ENCODE measurements at places on chromosomes 4 and X.
A peak's percentile ranks its signal among the peaks of the same experiment; 100 is the strongest.

- DNase-seq = no peak
Measured at GRCh38 chr4:76562836-76563453, 127.9 kb downstream of the SHROOM3 start.

DNA sequence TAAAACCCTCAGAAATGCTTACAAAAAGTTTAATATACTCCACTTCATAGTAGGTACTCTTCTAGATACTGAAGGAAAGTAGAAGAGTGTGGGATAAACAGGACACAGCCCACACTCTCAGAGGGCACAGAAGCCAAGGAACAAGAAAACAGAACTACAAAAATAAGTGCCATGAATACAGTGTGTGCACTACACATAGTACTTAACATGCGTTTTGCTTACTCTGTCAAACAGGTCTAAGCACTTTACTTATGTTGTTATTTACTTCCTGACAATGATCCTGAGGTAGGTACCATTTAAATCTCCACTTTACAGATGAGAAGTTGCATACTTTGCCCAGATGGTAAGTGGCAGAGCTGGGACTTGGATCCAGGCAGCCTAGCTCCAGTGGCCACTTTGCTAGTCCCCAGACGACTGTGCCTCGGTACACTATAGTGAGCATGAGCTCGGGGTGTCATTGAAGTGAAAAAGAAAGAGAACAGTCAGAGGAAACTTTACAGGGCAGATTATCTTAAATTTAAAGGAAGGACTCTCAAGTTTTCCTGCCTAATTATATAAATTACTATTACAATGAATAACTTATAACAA is 120.3 kb downstream of the BANK1 start:
- DNase-seq = no peak

DNA sequence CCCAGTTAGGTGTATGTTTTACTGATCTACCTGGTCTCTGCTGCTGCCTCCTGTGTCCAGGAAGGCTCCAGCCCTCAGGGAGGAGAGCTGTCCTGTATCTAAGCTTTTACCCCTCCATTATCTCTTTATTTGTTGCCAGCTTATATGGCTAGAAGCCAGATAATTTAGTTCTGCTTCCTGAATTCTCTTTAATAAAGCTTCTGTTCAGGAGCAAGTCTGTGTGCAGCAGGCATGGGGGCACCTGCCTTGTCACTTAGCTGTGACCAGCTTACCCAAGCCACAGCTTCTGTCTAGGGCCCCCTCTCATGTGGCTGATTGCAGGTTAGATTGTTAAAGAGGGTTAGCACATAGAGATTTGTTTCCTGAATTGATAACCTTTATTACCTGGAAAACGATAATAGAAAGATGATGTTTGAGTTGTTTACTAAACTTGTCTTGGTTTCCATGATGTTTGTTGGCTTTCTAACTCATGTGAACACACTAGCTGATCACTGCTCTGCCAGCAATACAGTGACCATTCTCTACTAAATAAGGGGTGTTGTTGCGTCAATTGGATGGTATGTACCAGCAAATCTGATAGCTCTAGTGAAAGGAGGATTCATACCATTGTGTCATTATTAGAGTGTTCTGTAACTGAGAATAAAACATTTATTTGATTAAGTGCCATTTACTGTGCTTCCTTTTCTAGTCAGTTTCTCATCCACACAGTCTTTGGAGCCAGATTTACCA is 189.8 kb upstream of the ANK2 start:
- no peak for DNase-seq

GRCh38 chrX:123961268-123962005 is at the start of gene STAG2:
STAG2 (plus strand) TSS chrX:123961706; CDS start chrX:124022628, 60,922 bp downstream.
- peak; percentile 79 for DNase-seq

- no peak for DNase-seq
Measured at GRCh38 chr4:60400593-60400992, 799.5 kb upstream of the ADGRL3 start.

GRCh38 chrX:38192007-38192810 is 28.5 kb downstream of the SRPX start:
- no peak for DNase-seq

GRCh38 chr4:110622841-110623717 is at the start of gene PITX2:
PITX2 (minus strand) TSS chr4:110623077; CDS start chr4:110622460, 617 bp downstream.
- DNase-seq = no peak

DNA sequence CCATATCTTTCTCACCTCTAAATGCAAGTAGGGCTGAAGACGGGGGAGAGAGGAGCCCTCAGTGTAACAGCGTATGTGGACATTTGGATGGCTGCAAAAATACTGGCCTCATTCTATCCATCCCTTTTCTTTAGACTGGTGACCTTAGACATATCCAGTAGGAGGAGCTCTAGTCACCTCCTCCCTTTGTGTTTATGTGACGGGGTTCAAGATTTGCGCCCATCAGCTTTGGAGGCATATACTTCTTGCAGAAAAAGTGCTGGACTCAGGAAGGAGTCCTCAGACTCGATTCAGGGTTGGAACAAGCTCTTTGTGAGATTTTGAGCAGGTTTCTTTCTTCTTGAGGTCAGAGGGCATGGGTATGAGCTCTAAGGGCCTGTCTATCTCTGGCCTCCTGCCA is 86.2 kb downstream of the MAMLD1 start:
- no peak for DNase-seq

GRCh38 chr4:185259719-185260118 is 50.3 kb downstream of the SNX25 start:
- DNase-seq = no peak
